T1000 (cell line): ENCODE measurements at places on chromosomes 4 and X.

DNA sequence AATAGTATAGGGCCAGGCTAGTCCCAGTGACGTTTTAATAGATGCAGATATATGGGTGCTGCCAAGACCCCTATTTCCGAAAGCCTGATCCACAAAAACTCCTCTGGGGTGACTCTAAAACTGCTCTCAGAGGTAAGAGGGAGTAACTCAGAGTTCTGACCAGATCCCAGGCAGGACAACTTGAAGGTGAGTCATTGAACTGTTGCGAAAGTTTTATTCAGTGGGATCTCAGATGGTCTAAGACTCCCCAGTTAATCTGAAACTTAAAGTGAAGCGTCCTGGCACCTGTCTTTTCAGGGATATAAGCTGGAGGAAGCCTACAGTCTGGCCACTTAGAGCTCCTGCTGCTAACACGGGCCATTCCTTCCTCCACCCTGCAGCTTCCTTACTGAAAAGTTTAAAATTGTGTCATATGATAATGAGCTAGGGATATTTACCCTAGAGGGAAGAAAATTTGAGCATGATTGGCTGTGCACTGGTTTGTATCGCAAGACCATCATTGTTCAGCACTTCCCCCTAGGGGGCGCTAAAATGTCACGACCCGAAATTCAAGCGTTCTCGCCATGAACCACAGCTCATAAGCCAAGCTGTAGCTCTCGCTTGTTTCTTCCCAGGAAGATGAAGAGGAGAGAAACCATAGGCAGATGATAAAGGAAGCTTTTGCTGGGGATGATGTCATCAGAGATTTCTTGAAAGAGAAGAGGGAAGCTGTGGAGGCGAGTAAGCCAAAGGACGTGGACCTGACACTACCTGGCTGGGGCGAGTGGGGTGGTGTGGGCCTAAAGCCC lies 19.5 kb downstream of the UTP14A start:
- DNase-seq, result no peak

DNA sequence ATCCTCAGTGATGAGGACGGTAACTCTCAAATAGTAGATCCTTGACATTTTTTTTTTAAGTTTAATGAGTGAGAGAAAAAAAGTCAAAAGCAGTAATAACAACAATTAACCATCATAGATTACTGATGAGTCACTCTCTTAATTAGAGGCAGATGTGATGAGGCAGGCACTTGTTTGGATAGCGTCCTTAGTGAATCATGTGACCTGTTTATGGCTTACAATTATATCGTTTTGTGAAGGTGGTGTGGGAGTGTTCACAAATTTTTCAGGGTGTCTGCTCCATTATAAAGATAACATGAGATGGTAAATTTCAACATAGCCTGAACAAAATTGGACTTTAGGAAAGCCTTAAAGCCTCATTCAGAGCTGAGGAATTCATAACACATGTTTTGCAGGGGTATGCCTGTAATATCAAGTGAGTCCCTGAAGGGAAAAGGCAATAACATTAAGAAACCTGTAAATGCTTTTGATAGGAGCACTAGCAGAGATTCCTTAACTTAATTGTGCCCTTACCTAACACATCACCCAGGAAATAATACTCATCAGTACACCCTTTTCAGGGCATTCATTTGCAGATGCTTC lies 51.9 kb upstream of the XIAP start:
- DNase-seq, result no peak

DNA sequence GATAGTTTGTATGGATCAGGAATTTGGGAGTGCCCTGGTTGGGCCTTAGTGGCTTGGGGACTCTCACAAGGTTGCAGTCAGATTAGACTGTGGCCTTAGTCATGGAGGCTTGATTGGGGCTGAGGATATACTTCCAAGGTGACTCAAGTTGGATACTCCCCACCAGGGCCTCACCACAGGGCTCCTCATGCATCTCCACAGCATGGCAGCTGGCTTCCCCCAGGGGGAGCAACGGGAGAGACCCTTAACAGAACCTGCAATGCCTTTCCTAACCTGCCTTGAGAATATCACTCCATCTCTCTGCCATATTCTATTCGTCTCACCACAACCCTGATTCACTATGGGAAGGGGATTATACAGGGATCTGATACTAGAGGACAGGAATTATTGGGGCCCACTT lies 161.9 kb downstream of the RELL1 start:
- no peak for DNase-seq

- DNase-seq, result no peak
Observed at GRCh38 chr4:81490403-81491160, 18.9 kb upstream of the RASGEF1B start.

DNA sequence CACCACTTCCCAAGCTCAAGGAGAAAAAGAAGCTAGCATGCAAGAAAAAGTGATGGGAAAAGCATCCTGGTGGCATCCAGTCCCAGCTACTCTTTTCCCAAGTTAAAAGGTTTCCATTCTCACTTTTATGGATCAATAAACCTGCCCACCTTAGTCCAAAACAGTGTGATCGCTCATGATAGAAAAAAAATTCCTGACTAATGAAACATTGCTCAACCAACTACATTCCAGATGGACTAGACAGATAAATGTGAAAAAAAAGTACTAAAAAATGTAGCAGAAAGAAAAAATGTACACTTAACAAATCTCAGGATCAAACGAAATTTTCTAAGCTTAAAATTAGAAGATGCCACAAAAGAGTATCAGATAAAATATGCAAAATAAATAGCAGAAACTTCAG lies 312.2 kb downstream of the TMA16 start:
- no peak for DNase-seq

- no peak for DNase-seq
Observed at GRCh38 chr4:37241647-37242046, 2.9 kb upstream of the NWD2 start.

DNA sequence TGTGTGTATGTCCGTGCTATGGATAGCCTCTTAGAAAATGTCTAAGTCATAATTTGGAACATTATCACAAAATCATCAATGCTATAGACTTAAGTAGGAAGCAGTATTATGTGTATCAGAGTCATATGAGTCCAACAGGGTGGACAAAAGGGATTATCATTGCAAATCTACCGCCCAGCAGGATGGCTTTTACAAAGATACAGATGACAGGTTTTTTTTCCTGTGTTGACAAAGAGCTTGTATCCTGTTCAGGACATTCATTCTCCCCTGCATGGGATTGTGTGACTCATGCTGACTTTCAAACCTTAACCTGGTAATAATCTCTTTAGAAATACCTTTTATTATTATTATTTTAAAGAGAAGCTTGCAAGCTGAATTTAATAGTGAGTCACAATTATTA lies 310.3 kb upstream of the GNPDA2 start:
- DNase-seq, result no peak

DNA sequence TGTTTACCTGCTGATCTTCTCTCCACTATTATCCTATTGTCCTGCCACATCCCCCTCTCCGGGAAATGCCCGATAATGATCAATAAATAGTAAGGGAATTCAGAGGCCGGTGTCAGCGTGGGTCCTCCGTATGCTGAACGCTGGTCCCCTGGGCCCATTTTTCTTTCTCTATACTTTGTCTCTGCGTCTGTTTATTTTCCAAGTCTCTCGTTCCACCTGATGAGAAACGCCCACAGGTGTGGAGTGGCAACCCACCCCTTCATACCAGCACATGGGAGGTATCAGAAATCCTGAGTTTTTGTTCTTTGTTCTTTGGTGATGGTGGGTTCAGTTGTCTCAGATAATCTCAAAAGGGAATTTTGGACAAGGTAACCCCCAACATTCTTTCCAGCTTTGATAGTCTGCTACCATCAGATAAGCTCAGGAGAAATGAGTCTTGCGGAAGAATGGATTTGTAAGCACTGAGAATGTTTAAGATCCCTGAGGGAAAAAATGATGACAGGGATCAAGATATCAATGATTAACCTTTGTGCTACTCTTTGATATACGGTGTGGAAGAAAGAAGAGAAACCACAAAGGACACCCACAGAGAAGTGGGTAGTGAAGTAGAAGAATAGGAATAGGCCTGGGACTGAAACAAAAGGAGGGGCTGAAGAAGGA lies 117.9 kb downstream of the CEP44 start:
- no peak for DNase-seq

GRCh38 chrX:147675819-147676218 lies 235.9 kb upstream of the FMR1 start:
- DNase-seq, result no peak

GRCh38 chr4:100907465-100908454 lies 389.9 kb upstream of the EMCN start:
- no peak for DNase-seq

DNA sequence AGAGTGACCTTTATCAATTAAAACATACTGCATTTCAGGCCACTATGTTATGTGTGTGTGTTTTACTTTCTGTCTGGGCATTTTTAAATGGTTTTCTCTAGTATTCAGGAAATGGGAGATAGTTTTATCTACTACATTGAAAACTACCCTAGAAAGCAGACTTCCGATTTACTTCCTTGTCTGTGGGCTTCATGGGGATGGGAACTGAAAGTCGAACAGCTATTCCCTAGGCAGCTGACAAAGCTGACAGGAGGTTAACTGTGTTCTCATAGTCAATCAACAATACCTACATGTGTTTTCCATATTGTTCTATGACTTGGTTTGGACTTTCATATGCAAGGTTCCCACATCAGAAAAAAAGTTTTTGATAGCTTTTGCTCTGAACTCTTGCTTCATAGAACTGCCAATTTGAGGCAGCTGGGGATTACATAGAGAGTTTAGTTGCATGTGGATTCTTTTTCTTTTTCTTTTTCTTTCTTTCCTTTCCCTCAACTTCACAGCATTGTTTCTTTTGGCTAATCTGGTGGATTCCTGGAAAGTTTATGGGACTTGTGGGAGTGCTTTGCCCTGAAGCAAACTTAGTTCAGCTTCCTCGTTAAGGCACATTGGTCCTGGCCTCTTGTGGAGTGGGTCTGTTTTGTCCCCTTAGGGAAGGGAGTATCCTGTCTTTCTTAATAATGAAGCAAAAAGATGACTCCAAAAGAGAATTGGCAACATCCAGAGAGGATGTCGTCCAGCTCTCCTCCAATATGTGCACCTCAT lies 327.1 kb upstream of the GIMD1 start:
- DNase-seq, result peak; percentile 15
